ENCODE measurements at places on chromosomes 12 and 14. TPM values are rescaled to one million over a fixed set of nuclear protein-coding genes. Genes with fewer than 3 reads are reported as not detected.

GRCh38 chr14:69615496-69616407, 4.4 kb downstream of the SUSD6 start:
- DNase-seq = no peak

GRCh38 chr12:115135800-115136211, 451.8 kb upstream of the TBX3 start:
- no peak for DNase-seq

- no peak for DNase-seq
Observed at GRCh38 chr12:43057566-43057965, 468.0 kb upstream of the PRICKLE1 start.

- no peak for DNase-seq
Observed at GRCh38 chr14:33529787-33530757, 420.8 kb downstream of the EGLN3 start.

DNA sequence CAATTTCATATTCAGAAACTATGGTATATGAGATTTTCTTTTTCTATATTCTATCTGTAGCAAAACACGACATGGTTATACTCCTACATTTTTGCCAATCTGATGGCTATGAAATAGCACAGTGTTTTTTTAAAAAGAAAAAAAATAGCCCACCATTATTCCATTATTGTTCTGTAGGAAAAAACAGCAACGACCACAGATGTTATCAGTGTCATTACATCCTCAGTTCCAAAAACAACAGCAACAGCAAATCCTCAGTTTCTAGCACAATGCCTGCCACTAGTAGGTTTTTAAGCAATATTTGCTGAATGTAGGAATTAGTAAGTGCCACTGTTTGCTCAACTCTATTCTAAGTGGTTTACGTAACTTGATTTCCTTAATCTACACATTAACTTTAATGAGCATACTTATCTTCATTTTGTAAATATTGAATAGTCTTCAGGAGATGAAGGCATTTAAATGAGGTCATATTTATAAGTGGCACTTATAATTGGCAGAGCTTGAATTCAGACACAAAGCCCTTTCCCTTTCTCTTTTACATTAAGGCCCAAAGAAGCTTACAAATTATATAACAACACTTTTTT, 8.3 kb downstream of the RNASE6 start:
- DNase-seq = no peak

GRCh38 chr12:30622509-30622908, 73.2 kb downstream of the IPO8 start:
- no peak for DNase-seq

DNA sequence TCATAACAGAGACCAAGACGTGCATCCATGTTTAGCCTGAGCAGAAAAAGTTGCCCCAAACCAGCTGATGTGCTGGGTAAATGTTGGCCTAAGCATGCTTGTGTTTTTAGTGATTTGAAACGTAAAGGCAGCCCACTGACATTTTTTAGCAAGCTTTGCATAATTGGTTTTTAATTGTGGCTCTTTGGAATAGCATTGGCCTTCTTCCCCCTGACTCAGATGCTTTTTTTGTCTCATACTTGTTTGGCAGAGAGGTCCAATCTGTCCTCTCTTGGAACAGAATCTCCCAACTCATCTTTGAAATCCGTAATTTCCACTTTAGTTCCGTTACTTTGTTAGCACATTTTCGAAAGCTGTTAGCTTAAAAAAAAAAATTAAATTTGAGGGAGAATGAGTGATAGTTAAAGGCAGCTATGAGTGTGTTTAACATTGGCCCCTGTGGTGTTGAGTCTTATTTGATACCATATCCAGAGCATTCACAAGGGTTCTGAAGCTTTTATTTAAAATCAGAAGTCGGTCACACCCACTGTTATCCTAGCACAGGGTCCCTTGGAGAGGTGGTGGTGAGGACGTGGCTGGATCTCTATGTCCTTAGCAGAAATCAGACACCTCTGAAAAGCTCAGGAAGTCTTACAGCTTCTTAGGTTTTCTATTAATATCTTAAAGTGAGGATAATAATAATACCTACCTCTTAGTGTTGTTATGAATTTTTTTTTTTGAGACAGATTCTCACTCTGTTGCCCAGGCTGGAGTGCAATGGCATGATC, 15.6 kb downstream of the JDP2 start:
- no peak for DNase-seq

DNA sequence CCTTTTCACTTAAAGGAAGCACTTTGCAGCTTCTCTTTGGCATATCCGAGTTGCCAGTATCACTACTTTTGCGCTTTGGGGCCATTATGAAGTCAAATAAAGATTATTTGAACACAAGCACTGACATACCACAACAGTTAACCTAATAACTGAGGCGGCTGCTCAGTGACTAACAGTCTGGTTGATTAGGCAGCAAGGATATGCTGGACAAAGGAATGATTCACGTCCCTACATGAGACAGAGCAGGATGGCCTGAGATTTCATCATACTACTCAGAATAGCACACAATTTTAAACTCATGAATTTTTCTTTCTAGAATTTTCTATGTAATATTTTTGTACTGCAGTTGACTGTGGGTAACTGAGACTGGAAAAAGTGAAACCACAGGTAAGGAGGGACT, 56.9 kb upstream of the E2F7 start:
- DNase-seq = no peak

GRCh38 chr14:49769581-49770211, 1.7 kb downstream of the KLHDC2 start:
- no peak for DNase-seq

DNA sequence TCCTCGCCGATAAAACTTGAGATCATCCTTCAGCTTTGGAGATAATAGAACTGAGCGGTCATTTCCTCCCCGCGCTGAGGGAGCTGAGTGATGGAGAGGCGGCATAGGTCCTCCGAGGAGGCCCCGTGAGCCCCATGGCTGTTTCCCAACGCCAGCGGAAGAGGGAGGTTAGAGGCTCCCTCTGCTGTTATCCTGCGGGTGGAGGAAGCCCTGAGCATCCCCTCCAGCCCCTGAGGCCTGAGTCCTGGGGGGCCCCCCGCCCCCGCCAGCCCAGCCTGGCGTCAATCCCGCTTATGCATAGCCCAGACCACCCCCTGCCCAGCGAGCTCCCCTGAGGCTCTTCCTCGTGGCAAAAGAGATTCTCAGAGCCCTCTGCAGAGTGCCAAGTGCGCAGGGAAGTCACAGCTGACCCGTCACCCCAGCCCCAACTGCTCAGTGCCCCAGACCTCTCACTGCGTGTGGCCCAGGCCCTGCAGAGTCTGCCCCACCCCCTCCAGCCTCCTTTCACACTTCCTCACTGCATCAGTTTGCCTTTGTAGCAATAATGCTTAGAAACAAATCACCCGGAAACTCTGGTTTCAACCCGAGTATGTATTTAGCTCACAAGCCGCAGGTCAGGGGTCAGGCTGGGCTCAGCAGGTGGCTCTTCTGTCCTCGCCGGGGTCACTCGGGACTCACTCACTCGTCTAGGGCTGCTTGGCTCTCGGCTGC, 44.7 kb upstream of the GALNT9 start:
- no peak for DNase-seq

DNA sequence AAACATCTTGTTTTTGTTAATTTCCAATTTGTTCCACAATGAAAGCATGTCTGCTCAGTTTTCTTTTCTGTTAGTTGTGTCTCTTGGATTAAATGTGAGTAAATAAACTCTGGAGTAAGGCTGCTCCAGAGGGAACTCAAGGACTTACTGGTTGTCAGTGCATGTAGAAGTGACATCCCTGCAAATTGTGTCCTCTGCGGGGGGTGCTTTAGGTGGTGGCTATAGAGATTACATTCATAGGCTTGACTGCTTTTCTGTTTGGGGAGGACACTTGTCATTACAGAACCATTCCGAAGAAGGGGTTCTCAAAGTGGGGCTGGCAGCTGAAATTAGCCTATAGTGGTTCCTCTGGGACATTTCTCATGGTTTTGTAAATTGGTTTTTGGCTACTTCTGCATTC, 8.8 kb downstream of the TMTC2 start:
- DNase-seq = no peak

GRCh38 chr12:47207829-47208248, 128.1 kb upstream of the AMIGO2 start:
- DNase-seq = peak; percentile 26

- DNase-seq = no peak
Observed at GRCh38 chr12:76762601-76762980, 1.3 kb upstream of the ZDHHC17 start.

DNA sequence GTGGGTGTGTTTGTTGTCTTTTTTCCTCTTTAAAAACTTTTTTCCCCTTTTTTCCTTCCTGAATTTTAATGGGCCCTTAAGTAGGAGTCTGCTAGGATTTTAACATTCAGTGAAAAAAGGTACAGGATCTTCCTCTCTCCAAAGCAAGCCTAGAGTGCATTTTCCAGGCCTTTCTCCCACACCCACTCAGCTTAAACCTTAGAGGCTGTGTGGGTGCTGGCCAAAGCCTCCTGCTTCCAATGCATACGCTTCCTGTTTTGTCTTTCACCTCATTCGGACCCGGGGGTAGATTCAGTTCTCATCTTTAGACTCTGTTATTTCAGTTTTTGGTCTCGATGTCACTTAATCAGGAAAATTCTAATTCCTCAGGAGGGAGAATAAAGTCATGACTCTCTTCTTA, 51.2 kb downstream of the TMEM30B start:
- no peak for DNase-seq

TBX3 gene
- 15.6 TPM for total RNA-seq

TSPAN19 gene
- total RNA-seq = not detected

POC1B gene
- 9.6 TPM for total RNA-seq

ACVRL1 gene
- total RNA-seq = not detected

SYCP3 gene
- not detected for total RNA-seq

All from HT-29 (cell line).